ENCODE measurements at places on chromosomes 6 and 20.

GRCh38 chr6:2783188-2783963, 18.2 kb downstream of the WRNIP1 start:
- no peak for DNase-seq

DNA sequence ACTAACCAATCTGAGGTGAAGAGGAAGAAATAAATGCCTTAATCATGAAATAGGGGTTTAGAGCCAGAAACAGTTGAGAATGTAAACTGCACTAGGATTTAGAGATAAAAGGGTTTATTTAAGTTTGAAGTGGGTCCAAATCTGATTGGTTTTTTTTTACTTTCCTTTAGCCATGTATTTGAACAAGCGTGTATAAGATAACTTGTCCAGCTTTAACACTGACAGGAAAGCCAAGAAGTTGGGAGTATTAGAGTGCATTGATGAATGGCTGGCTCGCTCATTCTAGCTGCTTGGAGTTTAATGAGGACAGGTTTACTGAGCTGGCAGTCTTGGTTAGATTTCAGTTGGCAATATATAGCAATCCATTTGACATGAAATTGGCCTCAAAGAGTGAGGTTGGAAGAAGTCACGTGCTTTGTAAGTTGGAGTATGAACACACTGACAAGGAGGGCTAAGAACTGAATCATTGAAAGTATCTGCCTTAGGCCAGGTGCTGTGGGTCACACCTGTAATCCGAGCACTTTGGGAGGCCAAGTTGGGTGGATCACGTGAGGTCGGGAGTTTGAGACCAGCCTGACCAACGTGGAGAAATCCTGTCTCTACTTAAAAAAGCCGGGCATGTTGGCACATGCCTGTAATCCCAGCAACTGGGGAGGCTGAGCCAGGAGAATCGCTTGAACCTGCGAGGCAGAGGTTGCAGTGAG, 13.7 kb downstream of the SRSF3 start:
- no peak for DNase-seq

DNA sequence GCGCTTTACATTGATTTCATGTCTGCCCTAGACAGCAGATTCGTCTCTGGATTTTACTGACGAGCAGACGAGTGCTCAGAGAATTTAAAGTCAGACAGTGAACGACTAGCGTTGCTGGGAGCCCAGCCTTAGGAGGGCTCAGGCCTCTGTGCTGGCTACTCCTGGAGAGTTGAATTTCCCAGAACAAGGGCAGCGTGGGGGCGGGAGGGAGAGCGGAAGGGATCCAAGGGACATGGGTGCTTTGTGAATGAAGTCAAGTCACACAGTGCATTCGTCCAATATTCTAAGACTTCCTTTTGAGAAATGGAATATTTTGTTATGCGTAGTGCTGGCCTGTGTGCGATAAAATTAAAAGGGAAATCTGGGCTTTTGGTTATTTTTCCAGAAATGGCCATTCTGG, 126.5 kb downstream of the MYLK4 start:
- DNase-seq = no peak

DNA sequence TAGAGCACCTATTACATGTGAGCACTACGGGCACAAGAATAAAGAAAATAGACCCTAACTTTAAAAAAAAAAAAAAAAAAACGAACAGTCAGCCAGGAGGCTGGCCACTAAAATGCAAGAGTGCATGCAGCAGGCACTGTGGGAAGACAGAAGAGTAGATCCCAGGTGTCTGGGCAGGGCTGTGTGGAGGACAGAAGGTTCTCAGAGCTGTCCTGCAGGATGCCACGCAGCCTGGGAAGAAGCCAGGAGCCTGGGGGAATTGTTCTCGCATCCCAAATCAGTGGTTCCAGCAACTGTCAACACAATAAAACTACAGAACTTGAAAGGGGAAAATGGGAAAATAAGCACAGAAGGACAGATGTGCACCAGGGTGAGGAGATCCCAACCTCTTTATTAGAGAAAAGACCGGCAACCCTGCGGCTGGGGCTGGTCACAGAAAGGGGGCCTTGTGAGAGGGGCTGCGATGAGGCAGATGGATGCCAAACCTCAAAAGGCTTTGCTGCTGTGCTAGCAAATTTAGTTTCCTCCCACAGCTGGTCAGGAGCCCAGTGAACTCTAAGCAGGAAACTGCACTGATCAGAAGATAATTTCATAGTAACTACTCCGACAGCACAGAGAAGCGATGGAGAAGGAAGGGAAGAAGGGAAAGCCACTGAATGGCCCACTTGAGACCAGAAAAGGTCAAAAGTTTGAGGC, 30.9 kb downstream of the MAP3K5 start:
- no peak for DNase-seq

DNA sequence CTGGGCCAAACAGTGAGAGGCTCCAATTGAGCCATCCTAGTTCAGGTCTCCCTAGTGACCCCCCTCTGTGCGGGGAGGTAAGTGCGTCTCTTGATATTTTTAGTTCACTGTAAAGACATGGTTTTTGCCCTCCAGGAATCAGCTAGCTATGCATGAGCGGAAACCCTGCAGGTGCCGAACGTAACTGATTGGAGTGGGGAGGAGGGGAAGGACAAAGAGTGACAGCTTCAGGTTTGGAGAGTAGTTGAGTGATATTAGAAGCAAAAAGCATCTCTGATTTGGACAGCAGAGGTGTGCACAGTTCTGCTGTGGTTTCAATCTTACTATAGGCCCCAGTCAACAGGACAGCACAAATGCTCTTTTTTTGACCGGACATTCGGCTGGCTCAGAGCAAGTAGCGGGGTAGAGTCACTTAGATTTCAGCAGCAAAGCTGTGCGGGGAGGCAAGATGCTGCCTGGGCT, 31.8 kb downstream of the TBC1D7 start:
- no peak for DNase-seq

DNA sequence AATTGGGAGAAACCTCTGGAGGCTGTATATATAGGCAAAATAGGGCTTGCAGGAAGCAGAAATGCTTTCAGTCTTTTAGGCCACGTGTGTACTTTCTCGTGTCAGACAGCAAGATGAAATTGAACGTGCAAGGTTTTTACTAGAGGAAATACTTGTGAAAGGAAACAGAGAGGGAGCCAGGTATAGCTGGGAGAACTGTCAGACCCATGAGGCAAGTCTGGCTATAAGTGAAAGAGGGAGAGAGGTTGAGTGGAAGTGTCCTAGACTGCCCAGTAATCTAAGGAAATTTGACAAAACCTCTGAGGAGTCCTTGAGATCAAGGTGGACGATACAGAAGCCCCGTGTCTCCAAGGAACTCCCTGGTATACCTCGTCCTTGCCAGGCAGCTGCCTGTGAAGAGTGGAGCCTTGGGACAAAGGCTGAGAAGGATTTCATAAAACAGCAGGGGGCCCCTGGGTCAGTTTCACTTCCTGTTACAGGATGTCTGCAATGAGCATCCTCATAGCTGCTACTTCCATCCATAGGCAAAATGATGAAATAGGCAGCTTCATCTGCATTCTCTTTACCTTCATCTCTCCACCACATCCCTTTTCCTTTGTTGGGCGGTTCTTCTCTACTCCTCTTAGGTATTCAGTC, 114.4 kb upstream of the MAP3K7 start:
- no peak for DNase-seq

DNA sequence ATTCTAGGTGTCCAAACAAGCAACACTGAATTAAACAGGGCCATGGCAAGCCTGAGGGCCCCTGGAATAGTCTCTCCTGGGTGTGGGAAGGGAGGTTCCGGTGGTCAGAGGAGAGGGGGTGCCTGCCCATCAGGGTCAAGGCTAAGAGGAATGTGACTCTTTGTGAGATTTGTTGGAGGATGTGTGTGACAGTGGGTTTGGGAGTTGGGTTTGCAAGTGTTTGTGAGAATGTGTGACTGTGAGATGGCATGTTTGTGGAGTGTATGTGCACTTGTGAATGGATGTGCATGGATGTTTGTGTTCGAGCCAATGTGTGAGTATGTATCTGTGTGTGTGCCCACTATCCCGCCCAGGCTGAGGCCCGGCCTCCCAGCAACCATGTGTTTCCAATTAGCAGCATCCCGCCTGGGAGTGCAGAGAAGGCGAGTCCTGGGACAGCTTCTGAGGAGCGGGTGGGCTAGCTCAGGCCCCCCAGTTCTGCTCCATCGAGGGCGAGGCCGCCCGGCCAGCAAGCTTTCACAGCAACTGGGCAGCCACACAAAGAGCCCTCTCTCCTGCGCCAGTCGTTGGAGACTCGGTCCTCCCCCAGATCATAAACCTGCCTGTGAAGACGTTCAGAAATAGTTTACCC, 12.6 kb downstream of the FOXC1 start:
- no peak for DNase-seq

- DNase-seq = no peak
Observed at GRCh38 chr20:41226426-41226825, 89.1 kb downstream of the PLCG1 start.

- no peak for DNase-seq
Observed at GRCh38 chr20:44412402-44413144, 57.1 kb downstream of the HNF4A start.

- DNase-seq = no peak
Observed at GRCh38 chr6:140661691-140662090, 1287.2 kb upstream of the CITED2 start.

DNA sequence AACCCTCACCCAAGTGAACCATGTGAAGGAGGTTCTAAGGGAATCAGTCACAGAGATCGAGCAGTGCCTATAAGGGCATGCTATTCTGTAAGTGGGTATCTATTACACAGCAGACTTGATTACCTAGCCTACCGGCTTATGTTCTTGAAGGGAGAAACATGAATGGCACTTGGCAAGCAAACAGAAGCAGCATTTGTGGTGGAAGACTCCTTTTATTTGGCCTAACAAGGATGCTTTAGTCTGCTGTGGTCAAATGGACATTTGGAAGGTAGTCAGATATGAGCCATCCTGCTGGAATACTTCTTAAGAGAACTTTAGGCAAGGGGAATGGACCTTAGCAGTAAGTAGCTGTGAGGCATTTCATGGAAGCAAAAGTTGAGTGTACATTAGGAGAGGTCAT, 126.3 kb downstream of the COL12A1 start:
- no peak for DNase-seq

- DNase-seq = no peak
Observed at GRCh38 chr6:20931093-20931492, 396.8 kb downstream of the CDKAL1 start.

GRCh38 chr6:62150048-62150663, 135.9 kb downstream of the KHDRBS2 start:
- no peak for DNase-seq

GRCh38 chr6:10463491-10464481, 48.9 kb upstream of the TFAP2A start:
- no peak for DNase-seq

- DNase-seq = peak; percentile 97
Observed at GRCh38 chr6:31971993-31972708, at the start of gene DXO. DXO (minus strand) TSS chr6:31972138; CDS start chr6:31971675, 463 bp downstream.

DNA sequence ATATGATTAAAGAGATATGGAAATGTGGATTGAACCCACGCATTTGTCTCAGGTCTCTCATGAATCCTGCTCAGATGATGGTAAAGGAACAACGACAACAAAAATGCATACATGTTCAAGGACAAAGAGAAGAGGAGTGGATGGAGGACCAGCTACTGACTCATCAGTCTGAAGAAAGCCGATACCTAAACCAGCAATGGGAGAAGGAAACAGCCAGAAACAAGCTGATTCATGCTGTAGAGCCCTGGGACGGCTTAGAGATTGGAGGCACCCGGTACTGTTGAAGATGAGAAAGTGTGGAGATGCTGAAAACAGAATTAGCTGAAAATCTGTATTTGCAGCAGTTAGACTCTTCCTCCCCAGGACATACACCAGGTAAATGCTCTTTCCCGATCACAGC, 14.4 kb upstream of the RIPPLY2 start:
- DNase-seq = no peak

GRCh38 chr20:31918466-31919105, 33.3 kb downstream of the PDRG1 start:
- no peak for DNase-seq

GRCh38 chr6:48813836-48814235, 649.2 kb downstream of the MMUT start:
- no peak for DNase-seq

GRCh38 chr20:1802385-1803060, 92.7 kb upstream of the SIRPA start:
- DNase-seq = no peak

DNA sequence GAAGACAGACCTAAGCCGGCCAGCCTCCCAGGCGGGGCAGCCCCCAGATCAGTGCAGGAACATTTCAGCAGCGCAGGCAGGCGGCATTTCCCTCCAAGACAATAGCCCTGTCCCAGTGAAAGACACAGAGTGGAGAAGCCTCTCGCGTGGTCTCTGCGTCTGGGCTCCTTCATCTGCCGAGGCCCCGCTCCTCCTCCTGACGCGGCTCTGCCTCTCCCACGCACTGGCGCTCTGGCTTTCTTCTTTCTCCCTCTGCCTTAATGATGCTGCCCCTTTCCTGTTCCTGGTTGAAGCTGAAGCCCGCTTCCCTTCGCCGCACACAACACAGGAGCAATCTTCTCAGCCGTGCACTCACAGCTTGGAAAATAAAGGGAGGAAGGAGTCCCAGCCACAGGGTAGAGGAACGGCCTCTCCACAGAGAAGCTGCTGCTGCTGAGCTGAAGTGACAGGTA, 347.5 kb downstream of the CDH4 start:
- no peak for DNase-seq

- DNase-seq = no peak
Observed at GRCh38 chr6:135192256-135193174, 11.4 kb downstream of the MYB start.

- no peak for DNase-seq
Observed at GRCh38 chr6:17098538-17098937, 3.3 kb upstream of the STMND1 start.

DNA sequence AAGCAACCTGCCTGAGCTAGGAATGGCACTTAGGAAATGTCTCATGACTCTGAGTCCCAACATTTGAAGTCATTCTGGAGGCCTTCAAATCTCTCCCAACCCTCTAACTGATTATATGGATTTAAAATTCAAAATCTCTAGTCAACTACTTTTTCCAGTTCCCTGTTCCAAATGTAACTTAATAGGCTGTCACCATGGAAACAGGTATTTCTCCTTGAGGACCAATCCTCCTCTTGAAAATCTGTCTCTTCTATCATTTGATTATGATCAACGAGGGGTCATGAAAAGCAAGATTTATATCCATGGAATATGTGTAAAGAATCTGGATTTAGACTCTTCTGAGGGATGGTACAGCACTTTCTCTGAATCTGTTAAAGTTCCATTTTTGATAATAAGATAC, 127.3 kb upstream of the DTNBP1 start:
- DNase-seq = no peak

GRCh38 chr6:106431972-106432371, 71.5 kb downstream of the CRYBG1 start:
- DNase-seq = no peak

- DNase-seq = no peak
Observed at GRCh38 chr6:117396228-117396627, 29.5 kb downstream of the ROS1 start.

- no peak for DNase-seq
Observed at GRCh38 chr20:10524643-10525042, 89.5 kb downstream of the SLX4IP start.

All from stimulated activated CD8-positive, alpha-beta memory T cell treated with anti-CD3 and anti-CD28 coated beads, Interleukin-12 subunit alpha, Interleukin-12 subunit beta, amount 100 ng/mL, for 1 hour (primary cell).